ENCODE measurements at places on chromosomes 7 and 10.

DNA sequence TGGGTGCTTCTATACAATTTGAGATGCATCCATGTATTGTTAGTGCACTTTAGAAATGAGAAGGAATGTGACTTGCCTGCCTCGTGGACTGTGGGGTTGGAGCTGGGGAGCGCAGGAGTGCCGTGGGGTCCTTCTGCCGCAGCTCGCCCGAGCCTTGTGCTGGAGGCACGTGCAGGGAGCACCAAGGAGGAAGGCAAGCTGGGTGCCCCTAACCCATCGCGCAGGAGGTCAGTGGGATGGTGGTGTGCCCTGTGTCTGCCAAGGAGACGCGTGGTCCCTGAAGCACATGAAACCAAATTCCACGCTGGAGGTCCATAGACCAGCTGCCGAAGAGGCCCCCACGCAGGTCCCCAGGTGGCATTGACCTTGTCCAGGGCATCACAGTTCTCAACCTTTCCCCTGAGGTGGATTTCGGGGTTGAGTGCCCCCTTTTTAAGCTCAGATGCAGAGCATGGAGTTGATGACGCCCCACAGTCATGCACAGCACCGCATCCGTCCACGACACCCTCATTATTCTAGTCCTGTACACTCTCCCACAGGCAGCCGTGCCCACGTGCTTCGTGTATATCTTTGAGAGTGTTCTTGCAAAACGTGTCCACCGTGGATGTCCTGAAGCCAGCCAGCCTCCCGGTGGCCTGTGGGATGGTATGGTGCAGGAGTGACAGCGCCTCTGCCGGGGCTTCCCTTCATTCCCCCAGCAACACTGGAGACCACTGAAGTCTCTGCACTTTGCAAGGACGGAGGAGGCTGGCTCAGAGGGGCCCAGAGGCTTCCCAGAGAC lies 35.5 kb downstream of the FKBP6 start:
- no peak for DNase-seq

- DNase-seq = no peak
These were observed 122.4 kb downstream of the TES start for GRCh38 chr7:116332766-116333165.

DNA sequence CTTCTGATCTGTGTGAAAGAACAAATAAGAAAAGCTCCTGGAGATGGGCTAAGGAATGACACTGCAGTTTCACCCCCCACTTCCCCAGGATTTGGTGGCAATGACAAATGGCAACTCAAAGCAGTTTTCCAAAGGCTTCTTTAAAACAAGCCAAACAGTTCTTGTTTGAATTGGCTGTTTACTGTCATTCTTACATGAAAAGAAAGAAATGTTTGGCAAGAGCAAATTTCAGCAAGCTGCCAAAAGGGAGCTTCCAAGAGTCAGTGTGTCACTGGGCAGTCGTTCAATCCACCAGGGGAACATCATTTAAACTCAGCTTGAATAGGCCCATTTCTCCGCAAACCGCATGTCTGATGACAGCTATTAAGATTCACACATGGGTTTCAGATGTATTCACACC lies 119.0 kb upstream of the RHOBTB1 start:
- DNase-seq = peak; percentile 34

DNA sequence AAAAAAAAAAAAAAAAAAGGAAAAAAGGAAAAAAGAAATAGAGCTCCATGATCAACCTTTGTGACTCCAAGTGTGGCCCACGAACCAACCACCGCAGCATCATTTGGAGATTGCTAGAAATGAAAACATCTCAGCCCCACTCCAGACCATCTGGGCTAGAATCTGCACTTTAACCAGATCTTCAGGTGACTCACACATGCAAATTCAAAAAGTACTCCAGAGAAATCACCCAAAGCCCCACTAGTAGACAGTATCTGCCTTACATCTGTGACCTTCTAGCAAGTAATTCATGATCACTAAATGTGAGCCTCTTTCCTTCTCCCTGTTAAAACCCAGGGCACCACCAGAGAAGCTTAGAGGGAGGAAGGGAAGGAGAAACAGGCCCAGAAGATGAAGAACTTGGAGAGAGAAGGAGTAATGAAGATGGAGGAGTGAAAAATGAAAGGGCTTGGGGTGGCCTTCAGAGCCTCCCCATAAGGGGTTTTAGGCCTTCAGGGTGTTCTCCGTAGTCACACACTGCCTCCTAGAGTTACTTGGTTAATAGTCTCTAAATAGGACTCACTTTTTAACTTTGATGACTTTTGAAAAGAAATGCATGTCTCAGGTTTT lies 94.0 kb downstream of the SLC37A3 start:
- peak; percentile 28 for DNase-seq

DNA sequence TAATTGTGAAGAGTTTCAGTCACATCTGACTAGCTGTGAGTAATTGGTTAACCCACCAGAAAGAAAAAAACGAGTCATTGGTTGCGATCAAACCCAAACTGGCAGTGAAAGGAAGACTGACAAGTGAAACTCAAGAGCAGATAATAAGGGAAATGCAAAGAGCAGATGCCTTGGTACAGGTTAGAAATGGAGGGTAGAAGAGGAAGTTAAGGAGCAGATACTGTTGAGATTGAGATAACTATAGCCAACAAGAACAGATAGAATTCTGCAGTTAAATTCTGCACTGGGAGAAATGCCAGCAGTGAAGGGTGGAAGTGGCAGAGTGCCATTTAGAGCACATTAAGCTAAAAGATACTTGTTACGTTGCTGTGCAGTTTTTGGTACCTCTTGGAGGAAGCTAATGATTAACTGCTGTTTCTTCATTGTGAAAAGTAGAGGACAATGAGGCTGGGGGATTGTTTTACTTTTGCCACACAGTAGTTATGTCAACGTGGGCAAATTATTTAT lies 65.8 kb downstream of the CDK13 start:
- peak; percentile 55 for DNase-seq

- DNase-seq = peak; percentile 99
These were observed 6.4 kb downstream of the MAFK start for GRCh38 chr7:1536743-1537534.

DNA sequence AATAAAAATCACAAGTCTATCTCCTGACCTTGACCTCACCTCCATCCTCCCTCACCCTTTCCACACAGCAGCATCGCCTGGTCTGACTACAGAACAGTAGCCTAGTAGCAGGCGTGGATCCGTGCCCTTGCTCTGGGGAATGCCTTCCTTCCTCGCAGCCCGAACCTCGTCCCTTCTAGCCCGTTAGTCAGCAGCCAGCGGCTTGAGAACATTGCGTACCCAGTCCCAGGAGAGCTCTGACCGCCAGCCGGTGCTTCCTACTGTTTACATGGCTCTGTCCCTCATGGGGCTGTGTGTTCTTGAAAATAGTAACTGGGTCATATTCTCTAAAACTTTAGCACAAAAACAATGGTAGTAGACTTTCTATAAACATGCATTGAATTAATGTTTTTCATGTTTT lies 682.7 kb upstream of the IGFBP3 start:
- no peak for DNase-seq

- peak; percentile 73 for DNase-seq
These were observed 185.8 kb downstream of the HGF start for GRCh38 chr7:81583882-81584533.

- no peak for DNase-seq
These were observed 11.1 kb downstream of the CAMK1D start for GRCh38 chr10:12360461-12360860.

- DNase-seq = no peak
These were observed 246.9 kb downstream of the AHR start for GRCh38 chr7:17545348-17545747.

DNA sequence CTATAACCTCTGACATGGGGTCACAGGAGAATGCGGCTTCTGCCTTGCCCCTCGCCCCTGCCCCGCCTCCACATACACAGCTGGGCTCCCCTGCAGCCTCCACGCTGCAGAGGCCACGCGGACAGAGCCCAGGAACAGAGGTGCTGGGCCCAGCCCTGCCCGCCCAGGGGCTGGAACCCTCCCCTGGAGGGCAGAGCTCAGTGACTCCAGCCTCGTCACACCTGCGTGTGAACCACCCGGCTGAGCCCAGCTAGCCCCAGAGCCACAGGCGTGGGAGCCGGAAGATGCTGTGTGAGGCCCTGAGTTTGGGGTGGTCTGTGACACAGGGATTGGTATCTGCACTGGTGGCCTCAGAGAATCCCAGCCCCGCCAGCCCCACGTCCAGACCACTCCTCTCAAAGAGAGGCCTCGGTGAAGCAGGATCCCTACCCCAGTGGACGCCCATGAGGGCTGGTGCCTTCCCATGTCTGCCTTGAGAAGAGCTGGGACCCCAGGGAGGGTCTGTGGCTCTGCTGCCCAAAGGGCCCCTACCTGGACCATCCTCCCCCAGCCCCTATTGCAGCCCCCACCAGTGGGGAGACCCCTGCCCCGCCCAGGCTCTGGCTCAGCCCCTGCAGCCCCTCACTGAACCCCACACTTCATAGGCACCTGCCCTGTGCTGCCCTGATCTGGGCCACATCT lies 8.1 kb upstream of the ADAP1 start:
- no peak for DNase-seq

DNA sequence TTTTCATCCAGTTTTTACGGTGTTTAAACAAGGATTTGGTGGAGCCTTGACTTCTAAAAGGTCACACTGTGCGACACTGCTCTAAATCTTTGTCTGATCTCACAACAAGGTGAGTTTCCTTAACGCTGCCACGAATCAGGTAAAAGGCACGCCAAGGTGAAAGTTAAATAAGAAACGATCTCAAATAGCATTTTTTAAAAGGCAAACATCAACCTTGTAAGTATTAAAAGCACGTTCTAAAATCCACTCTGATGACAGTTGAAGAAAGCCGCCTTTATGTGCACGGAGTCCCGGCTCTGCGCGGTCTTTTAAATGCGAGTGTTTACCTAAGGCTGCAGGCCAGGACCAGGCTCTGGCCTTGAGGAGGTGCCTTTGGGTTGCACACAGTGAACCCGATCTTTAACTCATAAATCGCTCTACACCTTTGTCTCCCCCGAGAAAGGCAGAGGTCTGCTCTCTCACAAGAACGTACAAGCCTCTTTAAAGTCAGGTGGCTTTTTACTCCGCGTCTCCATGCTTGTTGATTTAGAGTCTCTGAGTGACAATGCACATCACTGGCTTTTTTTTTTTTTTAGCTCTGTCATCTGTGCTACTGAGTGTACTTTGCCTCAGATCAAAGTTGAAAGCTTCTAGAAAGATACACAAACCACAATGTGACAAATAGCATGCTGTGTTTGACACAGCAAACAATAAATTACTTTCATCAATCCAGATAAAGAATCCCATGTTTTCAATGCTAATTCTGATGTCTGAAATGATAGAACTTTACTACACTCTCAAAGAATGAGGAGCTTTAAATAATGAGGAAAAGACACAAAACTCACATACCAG lies 25.9 kb upstream of the RNF32 start:
- no peak for DNase-seq

GRCh38 chr7:158887594-158887993 lies 31.2 kb downstream of the DYNC2I1 start:
- DNase-seq = no peak

- no peak for DNase-seq
These were observed 65.7 kb downstream of the TLL2 start for GRCh38 chr10:96448021-96448457.

- no peak for DNase-seq
These were observed 85.0 kb downstream of the KMT2E start for GRCh38 chr7:105098863-105099515.

DNA sequence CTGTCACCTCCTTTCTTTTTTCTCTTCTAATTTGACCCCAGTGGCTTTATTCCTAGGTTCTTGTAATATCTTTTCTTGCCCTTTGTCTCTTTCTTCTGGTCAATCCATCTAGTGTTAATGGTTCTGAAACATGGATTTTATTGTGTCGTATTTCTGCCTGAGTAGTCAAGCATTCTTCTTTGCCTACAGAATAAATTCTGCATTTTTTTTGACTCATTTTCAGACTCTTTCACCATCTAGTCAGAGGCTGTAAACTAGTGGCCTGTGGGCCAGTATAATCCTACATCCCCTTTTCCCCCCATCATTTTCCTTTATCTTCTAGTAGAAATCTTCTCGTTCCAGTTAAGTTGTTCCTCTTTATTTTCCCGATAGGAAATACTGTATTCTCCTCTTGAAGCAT lies 29.4 kb downstream of the LUC7L2 start:
- DNase-seq = peak; percentile 40

DNA sequence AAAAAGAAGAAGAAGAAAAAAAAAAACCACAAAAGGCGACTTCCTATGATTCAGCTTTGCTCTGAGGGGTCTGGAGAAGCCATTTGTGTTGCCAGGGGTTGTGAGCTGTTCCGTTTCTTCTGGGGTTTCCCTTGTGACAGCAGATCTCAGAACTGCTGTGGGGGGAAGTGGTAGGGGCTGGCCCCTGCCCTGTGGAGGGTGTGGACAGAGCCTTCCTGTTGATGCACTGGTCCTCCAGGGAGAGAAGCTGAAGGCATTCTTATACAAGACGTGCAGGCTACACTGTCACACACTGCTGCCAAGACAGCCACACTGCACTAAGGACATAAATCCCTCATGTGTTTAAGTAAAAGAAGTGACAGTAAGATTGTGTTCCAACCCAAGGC lies 17.3 kb upstream of the CSGALNACT2 start:
- DNase-seq = no peak

- DNase-seq = no peak
These were observed 135.5 kb upstream of the CACNA2D1 start for GRCh38 chr7:82579047-82579446.

GRCh38 chr7:143040209-143040715 lies 11.9 kb upstream of the OR6V1 start:
- no peak for DNase-seq

- DNase-seq = no peak
These were observed 22.7 kb upstream of the GTF2IRD1 start for GRCh38 chr7:74430961-74431466.

DNA sequence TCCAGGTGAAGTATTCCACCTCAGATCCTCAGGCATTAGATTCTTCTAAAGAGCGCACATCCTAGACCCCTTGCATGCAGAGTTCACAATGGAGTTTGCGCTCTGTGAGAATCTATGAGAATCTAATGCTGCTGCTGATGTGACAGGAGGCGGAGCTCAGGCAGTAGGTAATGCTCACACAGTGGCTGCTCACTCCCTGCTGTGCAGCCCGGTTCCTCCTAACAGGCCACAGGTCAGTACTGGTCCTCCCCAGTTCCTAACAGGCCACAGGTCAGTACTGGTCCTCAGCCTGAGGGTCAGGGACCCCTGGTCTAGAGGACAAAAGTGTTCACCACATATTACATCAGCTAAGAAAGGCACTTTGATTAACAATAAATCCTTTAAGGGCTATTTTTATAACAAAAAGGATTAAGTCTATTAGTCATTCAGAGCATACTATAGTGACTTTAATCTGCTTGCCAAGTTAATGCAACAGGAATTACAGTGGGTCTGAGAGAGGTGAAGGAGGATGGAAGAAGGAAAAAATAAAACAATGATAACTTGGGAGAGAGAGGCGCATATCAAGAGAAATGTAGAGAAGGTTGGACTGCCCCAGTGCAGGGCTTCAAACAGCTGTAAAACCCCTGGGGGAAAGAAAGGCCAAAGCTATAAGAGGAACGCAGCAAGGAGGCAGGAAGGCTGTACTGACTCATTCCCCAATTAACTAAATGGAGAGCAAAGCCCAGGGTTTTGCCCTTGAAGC lies 49.2 kb downstream of the CUL2 start:
- peak; percentile 64 for DNase-seq

GRCh38 chr10:32661346-32661745 lies 215.4 kb downstream of the CCDC7 start:
- no peak for DNase-seq
